Pulmonary artery endothelial cell (primary cell): ENCODE measurements at places on chromosomes 3 and 15. TPM values are rescaled to one million over a fixed set of nuclear protein-coding genes. Genes with fewer than 3 reads are reported as not detected.

CCK gene
- total RNA-seq = not detected in 2 replicates

GNAT1 gene
- under 0.01 TPM in 1 of 2 replicates, not detected in the other for total RNA-seq

MCF2L2 gene
- 0.53 and 1.2 TPM in 2 replicates for total RNA-seq

GRCh38 chr15:58724466-58724865 is 25.0 kb downstream of the ADAM10 start:
- DNase-seq = no peak

GRCh38 chr3:34884007-34884406 is 755.3 kb upstream of the ARPP21 start:
- DNase-seq = no peak

DNA sequence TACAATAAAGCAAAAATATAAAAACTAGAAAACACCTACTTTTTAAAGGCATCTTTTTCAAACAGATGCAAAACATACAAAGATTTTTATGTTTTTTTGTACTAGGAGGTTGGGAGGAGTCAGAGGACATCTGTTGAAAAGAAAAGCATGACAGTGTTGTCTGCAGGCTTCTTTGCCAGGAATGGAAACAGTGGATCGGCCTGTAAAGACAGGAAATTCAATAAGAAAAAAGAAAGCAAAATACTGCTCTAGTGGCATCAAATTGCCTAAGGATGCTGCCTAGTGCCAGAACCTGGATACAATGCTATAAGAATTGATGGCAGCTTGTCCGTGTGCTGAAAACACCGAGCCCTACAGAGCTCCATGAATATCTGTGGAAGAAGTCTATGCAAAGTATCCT is 69.9 kb downstream of the TBC1D5 start:
- no peak for DNase-seq

GRCh38 chr3:128170866-128171516 is 17.7 kb downstream of the EEFSEC start:
- peak; percentile 40 for DNase-seq
